Nephron progenitor cell (in vitro differentiated cells): ENCODE measurements at places on chromosomes 6 and 20.

- no peak for DNase-seq
These were observed 35.1 kb upstream of the ANKEF1 start for GRCh38 chr20:9999645-10000044.

GRCh38 chr20:45822857-45823256, 4.3 kb downstream of the TNNC2 start:
- DNase-seq, result no peak

- peak; percentile 21 for DNase-seq
These were observed 63.3 kb upstream of the ZNF133 start for GRCh38 chr20:18224968-18225568.

GRCh38 chr6:161168281-161168891, 105.5 kb downstream of the AGPAT4 start:
- DNase-seq, result no peak

GRCh38 chr20:2006452-2007361, 12.8 kb upstream of the PDYN start:
- DNase-seq, result peak; percentile 51

DNA sequence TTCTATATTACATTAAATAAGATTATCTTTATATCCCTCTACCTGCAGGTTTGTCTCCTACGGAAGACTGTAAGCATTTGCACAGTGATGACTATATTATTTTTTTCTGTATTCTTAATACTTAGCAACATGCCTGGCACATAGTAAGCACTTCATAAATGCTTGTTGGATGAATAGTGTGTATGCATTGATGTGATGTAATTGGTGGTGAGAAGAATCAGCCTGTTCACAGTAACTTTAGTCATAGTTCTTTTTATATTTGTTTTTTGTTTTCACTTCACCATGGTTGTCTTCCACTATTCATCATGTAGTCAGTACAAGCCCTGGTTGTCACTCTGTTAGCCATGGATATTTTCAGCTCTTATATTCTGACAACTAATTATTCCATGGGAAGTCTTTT, 184.0 kb upstream of the FLRT3 start:
- DNase-seq, result no peak

DNA sequence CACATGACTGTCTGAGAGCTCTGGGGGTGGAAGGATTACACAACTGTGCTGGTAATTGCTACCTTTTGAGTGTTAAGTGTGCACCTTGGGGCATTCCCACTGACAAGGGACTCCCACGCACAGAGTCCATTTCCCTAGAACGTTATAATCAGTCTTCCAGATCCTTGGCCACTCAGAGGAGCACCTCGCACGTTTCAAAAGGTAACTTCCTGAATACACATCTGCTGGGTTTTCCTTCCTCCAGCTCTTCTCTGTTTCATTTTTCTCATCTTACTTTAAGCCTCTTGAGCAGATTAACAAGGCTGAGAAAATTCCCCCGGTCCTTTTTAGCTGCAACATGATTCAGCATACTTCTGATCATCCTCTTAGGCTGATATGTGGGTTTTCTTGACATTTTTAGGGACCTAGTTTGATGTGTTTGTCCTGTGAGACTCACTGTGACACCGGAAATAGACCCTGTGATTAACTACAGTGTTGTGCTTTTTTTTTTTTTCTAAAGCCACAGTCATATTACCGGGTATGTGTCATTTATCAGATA, 98.4 kb upstream of the DUSP22 start:
- DNase-seq, result no peak

DNA sequence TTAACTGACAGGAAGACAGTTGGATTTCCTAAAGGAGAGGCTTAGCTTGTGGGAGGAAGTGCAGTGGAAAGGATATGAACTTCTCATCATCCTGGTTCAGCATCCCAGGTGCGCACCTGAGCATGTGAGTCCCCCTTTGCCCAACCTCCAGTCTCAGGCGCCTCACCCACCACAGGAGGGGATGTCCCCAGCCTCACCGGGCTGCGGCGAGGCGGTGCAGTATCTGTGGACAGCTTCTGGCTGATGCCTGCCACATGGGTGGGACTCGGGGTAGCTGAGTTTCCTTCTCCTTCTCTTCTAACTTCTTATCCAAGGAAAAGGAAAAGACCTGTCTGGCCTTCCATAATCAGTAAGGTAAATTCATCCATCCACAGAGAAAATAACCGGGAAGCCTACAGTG, 539.3 kb upstream of the AGPAT4 start:
- no peak for DNase-seq

GRCh38 chr6:157019115-157019641, 242.0 kb downstream of the ARID1B start:
- no peak for DNase-seq

- no peak for DNase-seq
These were observed at the start of gene PSORS1C1 for GRCh38 chr6:31114541-31114878. PSORS1C1 (plus strand) TSS chr6:31114800; CDS start chr6:31129633, 14,833 bp downstream.

GRCh38 chr6:143569040-143569439, 57.5 kb upstream of the FUCA2 start:
- DNase-seq, result no peak

DNA sequence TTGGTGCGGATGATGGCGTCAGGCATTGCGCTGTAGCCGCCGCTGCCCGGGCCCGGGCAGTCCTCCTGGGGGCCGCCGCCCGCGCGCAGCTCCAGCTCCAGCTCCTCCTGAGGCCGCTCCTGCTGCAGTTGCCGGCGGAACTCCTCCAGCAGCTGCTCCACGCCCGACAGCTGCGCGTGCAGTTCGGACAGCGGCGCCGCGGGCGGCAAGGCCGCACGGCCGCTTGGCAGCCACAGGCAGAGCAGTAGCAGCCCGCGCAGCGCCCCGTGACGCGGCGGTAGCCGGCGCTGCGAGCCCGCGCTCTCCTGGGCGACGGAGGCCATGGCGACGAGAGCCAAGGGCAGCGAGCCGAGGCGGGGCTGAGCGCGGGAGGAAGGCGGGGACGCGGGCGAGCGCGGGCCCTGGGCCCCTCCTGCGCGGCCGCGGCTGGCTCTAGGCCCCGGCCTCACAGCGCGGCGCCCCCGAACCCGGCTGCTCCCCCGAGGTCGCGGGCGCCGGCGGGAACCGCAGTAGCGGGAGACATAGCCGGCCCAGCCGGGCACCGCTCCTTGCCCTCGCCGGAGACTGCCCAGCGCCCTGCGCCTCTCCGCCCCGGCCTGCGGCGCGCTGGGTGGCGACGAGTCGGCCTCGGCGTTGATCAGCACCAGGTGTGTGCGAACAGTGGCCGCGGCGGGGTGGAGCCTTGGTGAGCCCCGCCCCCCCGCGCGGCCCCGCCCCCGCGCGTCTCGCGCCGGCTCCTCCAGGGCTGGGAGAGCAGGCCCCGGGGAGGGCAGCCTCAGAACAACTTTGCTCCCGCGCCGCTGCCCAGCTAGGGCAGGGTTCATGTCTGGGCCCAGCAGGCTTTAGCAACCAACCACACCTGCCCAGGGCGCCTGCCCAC, at the start of gene LRP11:
LRP11 (minus strand) TSS at position 662 of the 880 bp plus-strand sequence; CDS start at position 323, 339 bp downstream.
- peak; percentile 87 for DNase-seq

GRCh38 chr20:58305061-58305460, 4.5 kb upstream of the RAB22A start:
- no peak for DNase-seq

DNA sequence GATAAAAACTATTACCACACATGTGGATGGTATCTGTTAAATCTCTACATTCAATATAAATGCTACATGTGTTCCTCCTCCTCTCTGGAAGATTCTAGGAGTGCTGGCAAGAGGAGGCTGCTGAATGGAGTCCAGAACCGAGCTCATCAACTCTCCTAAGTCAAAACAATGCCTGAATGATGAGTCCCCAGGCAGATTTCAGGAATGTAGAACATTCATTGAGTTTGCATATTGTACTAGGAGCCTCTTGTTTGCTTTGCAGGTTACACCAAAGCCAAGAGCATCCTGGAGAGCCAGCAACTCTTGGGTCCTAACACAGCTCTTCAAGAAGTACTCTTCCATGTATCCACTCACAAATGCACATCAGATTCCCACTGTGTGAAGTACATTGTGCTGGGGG, 117.6 kb upstream of the UST start:
- DNase-seq, result no peak

- DNase-seq, result no peak
These were observed 142.6 kb downstream of the SOBP start for GRCh38 chr6:107632381-107633136.

DNA sequence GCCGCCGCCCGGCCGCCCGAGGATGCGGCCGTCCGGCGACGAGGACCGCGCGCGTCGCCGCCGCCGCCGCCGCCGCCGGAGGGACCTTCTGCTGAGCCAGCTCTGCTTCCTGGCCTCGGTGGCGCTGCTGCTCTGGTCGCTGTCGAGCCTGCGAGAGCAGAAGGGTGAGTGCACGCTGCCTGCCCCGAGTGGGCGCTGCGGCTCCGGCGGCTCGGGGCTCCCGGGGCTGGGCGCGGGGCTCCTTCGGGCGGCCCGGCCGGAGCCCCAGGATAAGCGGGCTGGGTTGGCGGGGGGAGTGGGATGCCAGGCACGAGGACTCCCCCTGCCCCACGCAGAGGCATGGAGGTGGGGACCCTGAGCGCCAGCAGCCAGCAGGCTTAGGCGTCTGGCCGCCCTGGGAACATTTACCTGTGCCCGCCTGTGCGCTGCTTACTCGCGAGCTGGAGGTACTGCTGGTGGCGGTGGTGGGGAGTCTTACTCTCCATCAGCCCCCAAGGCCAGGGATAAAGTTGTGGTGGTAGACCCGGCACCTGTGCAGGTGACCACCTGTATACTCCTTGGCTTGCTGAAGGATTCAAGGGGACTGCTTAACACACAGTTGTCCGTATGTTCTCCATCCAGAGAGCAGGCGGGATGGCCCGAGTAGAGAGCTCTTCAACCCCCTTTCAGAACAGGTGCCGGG, 520 bp downstream of the SLC24A3 start:
- DNase-seq, result peak; percentile 81

DNA sequence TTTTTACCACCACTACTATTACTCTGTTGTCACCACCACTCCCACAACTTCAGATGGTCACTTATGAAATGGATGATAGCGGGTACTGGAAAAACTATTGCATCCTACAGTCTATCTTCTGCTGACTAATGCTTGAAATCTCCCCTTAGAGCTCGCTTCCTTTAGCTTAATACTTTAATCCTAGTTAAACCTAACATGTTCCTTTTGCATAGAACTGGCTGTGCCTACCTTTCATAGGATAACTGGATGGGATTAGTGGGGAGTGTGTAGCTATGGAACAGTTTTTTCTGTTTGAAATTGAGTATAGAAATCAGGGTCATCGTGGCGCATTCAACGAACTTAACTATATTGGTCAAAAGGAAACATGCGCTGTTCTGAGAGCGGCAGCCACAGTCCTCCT, 294.7 kb downstream of the FARS2 start:
- DNase-seq, result no peak

- DNase-seq, result no peak
These were observed 9.0 kb upstream of the TRPC4AP start for GRCh38 chr20:35101620-35102019.

DNA sequence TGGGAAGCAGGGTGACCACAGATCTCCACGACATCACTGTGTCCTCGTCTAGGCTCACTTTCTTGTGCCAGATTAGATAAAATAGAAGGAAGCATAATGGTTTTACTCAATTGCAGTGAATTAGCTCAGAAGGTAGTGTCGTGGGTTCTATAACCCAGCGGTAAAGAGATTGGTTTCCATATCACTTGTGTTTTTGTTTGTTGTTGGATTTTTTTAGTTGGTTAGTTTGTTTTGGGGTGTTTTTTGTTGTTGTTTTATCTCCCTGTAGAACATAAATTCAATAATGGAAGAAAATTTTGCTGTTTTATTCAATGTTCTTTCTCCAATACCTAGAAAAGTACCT, 85.9 kb upstream of the PRSS16 start:
- no peak for DNase-seq

DNA sequence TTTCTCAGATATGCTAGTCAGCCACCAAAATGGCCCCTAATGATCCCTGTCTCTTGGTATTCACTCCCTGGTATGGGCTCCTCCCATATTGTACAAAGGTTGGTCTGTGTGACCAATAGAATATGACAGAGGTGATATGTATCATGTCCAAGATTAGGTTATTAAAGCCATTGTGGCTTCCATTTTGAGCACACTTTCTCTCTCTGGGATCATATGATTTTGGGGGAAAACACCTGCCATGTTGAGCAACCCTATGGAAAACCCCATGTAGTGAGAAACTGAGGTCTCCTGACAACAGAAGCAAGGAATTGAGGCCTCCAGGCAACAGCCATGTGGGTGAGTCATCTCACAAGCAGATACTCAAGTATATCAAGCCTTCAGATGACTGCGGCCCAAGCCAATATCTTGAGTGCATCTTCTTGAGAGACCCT, 7.1 kb upstream of the ZNF318 start:
- no peak for DNase-seq

DNA sequence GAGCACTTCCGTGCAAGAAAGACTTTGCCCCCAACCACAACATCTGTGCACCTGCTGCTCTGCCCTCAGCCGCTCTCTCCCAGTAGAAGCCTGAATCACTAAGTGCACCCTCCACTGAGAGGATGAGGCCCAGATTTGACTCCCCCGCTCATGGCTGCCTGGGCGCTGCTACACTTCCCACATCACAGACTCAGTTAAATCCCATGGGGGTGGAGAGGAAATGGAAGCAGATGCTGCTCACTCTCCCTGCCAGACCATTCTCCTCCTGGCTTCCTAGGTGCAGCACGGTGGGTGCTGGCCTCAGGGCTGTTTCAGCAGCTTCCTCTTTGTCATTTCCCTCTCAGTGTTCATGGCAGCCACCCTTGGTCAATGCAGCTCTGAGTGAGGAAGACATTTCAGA, 4.8 kb downstream of the CST5 start:
- DNase-seq, result no peak

DNA sequence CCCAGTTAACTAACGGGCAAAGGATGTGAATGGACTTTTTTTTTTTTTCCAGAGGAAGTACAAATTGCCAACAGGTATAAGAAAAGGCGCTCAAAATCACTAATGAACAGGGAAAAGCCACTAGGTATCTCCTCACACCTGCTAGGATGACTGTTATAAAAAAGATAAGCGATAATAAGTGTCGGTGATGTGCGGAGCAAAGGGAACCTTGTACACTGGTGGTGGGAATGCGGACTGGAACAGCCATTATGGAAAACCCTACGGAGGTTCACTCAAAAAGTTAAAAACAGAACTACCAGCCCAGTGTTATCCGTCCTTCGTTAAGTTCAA, 787 bp upstream of the RAB32 start:
- no peak for DNase-seq

GRCh38 chr20:51687108-51687507, 81.1 kb downstream of the ATP9A start:
- no peak for DNase-seq

- no peak for DNase-seq
These were observed 327.7 kb upstream of the MANEA start for GRCh38 chr6:95249661-95250060.

DNA sequence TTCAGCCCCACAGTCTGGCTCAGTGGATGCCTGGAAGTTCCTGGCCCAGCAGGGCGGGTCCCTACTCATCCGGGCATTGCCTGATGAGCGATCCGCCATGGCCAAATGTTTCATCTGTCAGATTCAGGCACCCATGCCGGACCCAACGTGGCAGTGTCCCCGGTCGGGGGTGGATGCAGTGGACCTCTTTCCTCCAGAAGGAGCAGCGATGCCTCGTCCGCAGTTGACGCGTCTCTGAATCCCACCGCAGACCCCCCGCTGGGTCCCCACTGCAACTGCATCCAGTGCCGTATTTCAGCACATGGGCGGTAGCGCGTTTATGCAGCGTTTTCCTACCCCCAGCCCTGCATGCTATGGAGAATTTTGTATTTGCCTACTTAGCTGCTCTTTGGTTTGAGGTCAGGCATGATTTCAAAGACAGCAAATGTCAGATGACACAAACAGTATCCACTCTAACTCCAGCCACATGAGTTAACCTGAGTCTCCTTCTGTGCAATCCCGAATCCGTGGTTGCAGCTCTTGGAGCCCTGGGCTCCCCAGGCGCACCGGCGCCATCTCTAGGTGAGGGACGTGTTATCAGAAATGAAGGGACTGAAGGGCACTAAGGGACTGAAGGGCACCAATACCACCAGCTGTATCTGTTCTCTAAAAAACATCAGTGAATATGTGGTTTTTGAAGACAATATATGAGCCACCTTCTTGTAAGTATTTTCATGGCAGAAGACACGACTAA, 72.6 kb upstream of the THBS2 start:
- DNase-seq, result no peak
